Neuronal stem cell (in vitro differentiated cells): ENCODE measurements at places on chromosomes 6 and 20.

DNA sequence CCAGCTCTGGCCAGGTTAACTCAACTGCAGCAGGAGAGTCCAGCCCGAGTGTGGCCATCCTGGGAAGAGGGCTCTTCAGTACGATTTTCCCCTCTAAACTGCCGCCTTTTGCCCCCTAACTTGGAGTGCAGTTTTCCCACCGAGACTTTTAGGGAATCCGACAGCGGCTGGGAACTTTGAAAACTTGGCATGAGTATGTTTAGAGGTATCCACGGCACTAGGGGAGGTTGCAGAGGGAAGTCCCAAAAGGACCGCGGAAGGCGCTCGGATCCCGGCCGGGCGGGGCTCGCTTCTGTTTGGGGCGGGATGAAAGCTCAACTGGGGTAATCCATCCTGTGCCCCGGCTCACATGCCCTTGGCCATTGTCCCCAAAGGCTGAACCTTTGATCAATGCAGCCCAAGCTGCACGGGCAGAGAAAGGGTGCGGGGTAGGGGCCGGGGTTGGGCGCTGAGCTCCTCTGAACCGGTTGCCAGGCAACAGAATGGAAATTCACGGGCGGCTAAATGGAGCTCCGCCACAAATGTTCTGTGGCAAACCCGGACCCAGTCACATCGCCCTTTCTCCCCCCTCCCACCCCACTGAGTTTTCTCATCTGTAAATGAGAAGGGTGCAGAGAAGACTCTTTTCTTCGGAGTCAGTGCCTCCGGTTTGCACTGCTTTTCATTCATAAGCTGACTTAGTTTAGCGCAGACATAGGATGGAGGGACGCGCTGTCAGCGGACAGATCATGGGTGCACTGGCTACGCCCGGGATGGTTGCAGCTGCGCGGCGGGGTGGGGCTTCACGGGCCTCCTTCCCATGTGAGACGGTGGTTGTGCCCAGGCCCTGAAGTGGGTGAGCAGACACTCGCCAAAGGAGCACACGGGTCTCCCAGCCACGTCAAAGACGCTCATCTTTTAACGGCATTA, 2.3 kb downstream of the BMP6 start:
- H3K4me1 ChIP-seq = peaks cover 11% of the 10 kb centered on the region
- H3K4me3 ChIP-seq = peak overlapping the region; percentile 83
- DNase-seq = peak; percentile 51
- H3K27ac ChIP-seq = no peak overlapping the region
- H3K27me3 ChIP-seq = peaks cover 87% of the 10 kb centered on the region
- no peaks in the 10 kb centered on the region for H3K36me3 ChIP-seq

DNA sequence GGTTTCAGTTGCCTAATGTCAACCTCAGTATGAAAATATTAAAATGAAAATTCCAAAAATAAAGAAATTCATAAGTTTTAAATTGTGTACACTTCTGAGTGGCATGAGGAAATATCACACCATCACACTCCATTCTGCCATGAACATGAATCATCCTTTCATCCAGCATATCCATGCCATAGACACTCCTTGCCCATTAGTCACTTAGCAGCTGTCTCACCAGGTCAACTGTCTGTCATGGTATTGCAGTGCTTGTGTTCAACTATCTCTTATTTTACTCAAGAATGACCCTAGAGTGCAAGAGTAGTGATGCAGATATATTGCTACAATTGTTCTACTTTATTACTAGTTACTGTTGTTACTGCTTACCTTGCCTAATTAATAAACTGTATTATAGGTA, 712.4 kb downstream of the EPHA7 start:
- H3K27me3 ChIP-seq = no peaks in the 10 kb centered on the region
- no peak overlapping the region for H3K4me3 ChIP-seq
- no peaks in the 10 kb centered on the region for H3K36me3 ChIP-seq
- H3K4me1 ChIP-seq = no peaks in the 10 kb centered on the region
- DNase-seq = no peak

- H3K4me3 ChIP-seq = no peak overlapping the region
- no peaks in the 10 kb centered on the region for H3K36me3 ChIP-seq
- no peak overlapping the region for H3K27ac ChIP-seq
These were observed 370.3 kb upstream of the OPRM1 start for GRCh38 chr6:153668758-153669157.

- H3K27me3 ChIP-seq = no peaks in the 10 kb centered on the region
- DNase-seq = no peak
- no peaks in the 10 kb centered on the region for H3K36me3 ChIP-seq
- peaks cover 8% of the 10 kb centered on the region for H3K4me1 ChIP-seq
These were observed 108.1 kb upstream of the SCP2D1 start for GRCh38 chr20:18705490-18705889.

DNA sequence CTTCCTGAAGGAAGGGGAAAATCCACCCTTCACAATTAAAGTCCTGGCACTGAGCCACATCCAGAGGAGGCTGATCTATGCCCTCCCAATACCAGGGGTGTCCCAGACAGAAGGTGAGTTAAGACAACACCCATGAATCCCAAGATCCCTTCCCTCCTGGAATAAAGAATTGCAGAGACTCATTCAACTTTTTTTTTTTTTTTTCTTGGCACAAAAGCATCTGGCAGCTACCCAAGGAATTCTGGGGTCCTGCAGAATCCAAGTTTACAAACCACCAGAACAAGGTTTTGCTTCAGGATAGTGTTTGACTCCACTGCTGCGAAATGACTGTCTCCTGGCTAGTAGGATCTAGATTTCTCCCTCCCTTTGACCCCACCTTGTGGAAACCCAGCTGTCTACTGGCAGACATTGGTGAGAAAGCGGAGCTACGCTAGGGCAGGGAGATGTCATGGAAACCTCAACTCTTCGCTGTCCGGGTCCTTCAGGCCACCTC, 37.4 kb downstream of the JAG1 start:
- peaks cover 35% of the 10 kb centered on the region for H3K4me1 ChIP-seq
- peaks cover 49% of the 10 kb centered on the region for H3K36me3 ChIP-seq
- no peak overlapping the region for H3K4me3 ChIP-seq
- H3K27ac ChIP-seq = no peak overlapping the region
